Tibial nerve (tissue), 4 donors: ENCODE measurements at places on chromosomes 13 and 19. TPM values are rescaled to one million over a fixed set of nuclear protein-coding genes. Genes with fewer than 3 reads are reported as not detected.

DNA sequence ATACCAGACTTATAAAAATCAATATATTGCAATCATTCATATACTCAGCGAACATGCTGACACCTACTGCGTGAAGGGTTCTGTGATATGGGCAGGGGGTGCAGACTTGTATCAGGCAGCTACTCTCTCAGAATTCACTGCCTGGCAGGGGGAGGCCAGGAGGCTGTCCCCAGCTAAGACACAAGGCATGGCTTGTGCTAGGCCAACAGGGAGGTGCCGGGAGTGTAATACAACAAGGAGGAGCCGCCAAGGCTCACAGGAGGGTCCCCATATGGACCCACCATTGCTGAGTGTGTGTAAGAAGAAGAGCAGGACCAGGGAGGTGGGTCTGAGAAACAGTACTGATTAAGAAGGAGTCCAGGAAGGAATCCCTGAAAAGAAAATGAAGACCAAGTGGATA is 97.2 kb downstream of the COL4A2 start:
- no peak for DNase-seq
- H3K27me3 ChIP-seq = no peaks in the 10 kb centered on the region
- peak overlapping the region; percentile 60 for H3K27ac ChIP-seq
- H3K4me3 ChIP-seq = no peak overlapping the region

GRCh38 chr13:31172001-31172400 is 10.3 kb upstream of the HSPH1 start:
- DNase-seq = no peak
- H3K4me3 ChIP-seq = no peak overlapping the region
- no peaks in the 10 kb centered on the region for H3K27me3 ChIP-seq

DNA sequence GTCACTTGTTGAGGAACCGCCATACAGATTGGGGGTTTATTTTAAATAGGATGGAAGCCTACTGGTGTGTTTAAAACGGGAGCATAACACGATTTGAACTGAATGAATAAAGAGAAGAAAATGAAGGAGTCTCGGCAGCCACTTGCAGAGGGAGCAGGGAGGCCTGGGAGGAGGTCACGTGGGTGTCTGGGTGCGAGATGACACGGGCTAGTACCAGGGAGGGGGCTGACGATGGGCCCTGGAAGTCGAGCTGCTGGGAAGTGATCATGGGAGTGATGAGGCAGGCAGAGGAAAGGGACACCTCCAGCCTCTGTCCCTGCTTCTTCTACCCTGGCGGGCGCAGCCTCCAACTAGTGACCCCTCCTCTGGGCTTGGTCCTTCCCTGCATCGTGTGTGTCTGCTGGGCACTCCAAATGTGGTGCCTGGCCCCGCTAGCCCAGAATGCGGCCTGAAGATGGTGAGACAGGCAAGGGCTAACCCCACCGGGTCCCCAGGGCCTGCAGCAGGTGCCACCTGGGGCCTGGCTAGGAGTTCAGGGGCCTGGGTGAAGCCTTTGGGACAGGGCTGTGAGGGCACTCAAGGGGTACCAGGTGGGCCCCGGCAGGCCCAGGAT is 35.5 kb downstream of the CRTC1 start:
- H3K36me3 ChIP-seq = peaks cover 21% of the 10 kb centered on the region
- no peak for DNase-seq
- H3K4me1 ChIP-seq = peaks cover 19% of the 10 kb centered on the region
- H3K27me3 ChIP-seq = no peaks in the 10 kb centered on the region
- H3K27ac ChIP-seq = no peak overlapping the region

GRCh38 chr19:18940769-18941627 is at the start of gene HOMER3:
Gene HOMER3, minus strand, starts transcription at chr19:18941217. Its CDS starts 2,235 bp downstream, at chr19:18938982.
- H3K4me1 ChIP-seq = no peaks in the 10 kb centered on the region
- DNase-seq = peak; percentile 76
- peak within 1 kb of the TSS; percentile 66 for H3K4me3 ChIP-seq
- H3K27ac ChIP-seq = peak within 1 kb of the TSS; percentile 84
- H3K27me3 ChIP-seq = no peaks in the 10 kb centered on the region
- H3K36me3 ChIP-seq = no peaks in the 10 kb centered on the region

DNA sequence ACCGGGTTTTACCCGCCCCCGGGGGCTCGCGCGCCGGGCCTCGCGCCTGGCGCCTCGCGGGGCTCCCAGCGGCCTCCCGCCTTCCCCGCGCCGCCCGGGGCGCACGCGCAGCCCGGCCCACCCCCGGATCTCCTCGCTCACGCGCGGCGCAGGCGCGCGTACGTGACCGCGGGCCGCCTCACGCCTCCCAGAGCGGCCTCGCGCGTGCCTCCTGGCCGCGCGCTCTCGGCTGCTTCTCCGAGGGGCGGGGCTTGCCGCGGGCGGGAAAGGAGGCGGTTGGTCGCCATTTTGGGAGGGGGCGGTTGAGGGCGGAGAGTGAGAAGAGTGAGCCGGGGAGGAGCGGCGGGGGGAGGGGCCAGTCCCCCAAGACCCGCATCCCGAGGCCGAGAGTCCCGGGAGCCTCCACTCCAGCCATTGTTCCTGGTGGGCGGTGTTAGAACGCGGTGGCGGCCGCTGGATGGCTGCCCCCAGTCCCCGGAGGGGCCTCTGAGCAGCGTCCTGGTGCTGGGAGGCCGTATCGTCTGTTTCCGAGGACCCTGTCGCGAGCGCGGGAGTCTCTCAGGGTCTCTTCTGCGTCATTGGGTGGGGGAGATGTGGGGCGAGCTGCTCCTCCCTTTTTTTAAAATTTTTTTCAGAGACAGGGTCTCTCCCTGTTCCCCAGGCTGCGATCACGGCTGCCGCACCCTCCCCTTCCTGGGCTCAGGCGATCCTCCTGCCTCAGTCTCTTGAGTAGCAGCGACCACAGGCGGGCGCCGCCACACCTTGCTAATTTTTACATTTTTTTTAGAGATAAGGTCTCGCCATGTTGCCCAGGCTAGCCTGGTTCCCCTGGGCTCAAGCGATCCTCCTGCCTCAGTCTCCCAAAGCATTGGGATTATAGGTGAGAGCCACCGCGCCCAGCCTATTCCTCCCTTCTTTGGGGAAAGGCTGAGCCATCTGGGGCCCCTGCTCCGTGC is at the start of gene ZNF541:
ZNF541 (minus strand) TSS at position 78 of the 956 bp plus-strand sequence. CDS start 17,292 bp downstream, outside the sequence.
- peak within 1 kb of the TSS; percentile 41 for H3K4me3 ChIP-seq
- H3K36me3 ChIP-seq = no peaks in the 10 kb centered on the region
- peaks cover 6% of the 10 kb centered on the region for H3K4me1 ChIP-seq
- H3K27ac ChIP-seq = peak within 1 kb of the TSS; percentile 36

GRCh38 chr19:45670670-45671453 is 2.8 kb downstream of the GIPR start:
- no peak overlapping the region for H3K27ac ChIP-seq
- no peak overlapping the region for H3K4me3 ChIP-seq
- H3K27me3 ChIP-seq = peaks cover 91% of the 10 kb centered on the region
- H3K4me1 ChIP-seq = no peaks in the 10 kb centered on the region

GRCh38 chr13:99972190-99972731 is 694 bp upstream of the ZIC5 start:
- no peak overlapping the region for H3K27ac ChIP-seq
- no peaks in the 10 kb centered on the region for H3K36me3 ChIP-seq
- no peaks in the 10 kb centered on the region for H3K4me1 ChIP-seq
- DNase-seq = no peak

- H3K27me3 ChIP-seq = no peaks in the 10 kb centered on the region
- no peaks in the 10 kb centered on the region for H3K36me3 ChIP-seq
- no peak overlapping the region for H3K27ac ChIP-seq
- peaks cover 27% of the 10 kb centered on the region for H3K4me1 ChIP-seq
- H3K4me3 ChIP-seq = no peak overlapping the region
Observed at GRCh38 chr19:30695171-30695875, 323.1 kb downstream of the ZNF536 start.

GRCh38 chr19:51676566-51677083 is 16.5 kb upstream of the SPACA6 start:
- H3K27me3 ChIP-seq = peaks cover 5% of the 10 kb centered on the region
- DNase-seq = no peak
- no peak overlapping the region for H3K27ac ChIP-seq

DNA sequence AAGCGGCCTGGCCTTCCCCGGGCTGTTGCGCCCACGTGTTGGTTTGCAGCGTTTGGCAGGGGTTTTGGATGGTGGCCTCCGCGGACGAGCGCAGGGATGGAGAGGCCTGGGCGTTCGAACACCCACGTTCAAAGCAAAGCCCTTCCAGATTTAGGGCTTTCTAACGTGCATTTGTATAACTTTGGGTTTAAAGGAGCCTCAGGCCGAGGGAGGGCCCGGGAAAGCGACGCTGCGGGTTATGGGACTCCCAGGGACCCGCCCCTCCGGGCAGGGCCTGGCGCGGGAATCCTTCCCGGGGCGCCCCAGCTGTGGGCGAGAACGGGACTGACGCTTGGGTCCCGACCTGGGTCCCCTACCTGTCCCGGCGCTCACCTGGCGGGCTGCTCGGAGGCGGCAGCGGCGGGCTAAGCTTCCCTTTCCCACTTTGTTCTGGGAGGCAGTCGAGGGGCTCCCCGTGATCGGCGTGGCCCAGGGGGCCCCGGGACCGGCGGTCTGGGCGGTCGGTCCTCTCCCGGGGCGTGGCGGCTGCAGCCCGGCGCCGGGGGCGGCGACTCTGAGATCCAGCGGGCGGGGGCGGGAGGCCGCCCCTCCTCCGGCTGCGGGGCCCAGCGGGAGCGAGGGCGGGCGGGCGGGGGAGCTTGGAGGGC is at the start of gene FBXO17:
FBXO17 (minus strand) TSS at position 529 of the 647 bp plus-strand sequence. CDS start 25,423 bp downstream, outside the sequence.
- DNase-seq = peak; percentile 34
- H3K4me1 ChIP-seq = no peaks in the 10 kb centered on the region
- no peaks in the 10 kb centered on the region for H3K27me3 ChIP-seq

GRCh38 chr13:52159159-52159982 is at the start of gene NEK3:
Gene NEK3, minus strand, starts transcription at chr13:52159597. Its CDS starts 3,406 bp downstream, at chr13:52156191.
- peak within 1 kb of the TSS; percentile 98 for H3K27ac ChIP-seq
- peak; percentile 41 for DNase-seq
- H3K36me3 ChIP-seq = no peaks in the 10 kb centered on the region

- H3K27me3 ChIP-seq = no peaks in the 10 kb centered on the region
- H3K36me3 ChIP-seq = no peaks in the 10 kb centered on the region
- no peak for DNase-seq
- H3K4me3 ChIP-seq = no peak overlapping the region
Observed at GRCh38 chr13:95754069-95754468, 77.1 kb downstream of the DNAJC3 start.

GRCh38 chr19:8373867-8374813 is 10.2 kb downstream of the ANGPTL4 start:
- peaks cover 29% of the 10 kb centered on the region for H3K4me1 ChIP-seq
- no peaks in the 10 kb centered on the region for H3K36me3 ChIP-seq
- H3K27ac ChIP-seq = peak overlapping the region; percentile 93
- H3K27me3 ChIP-seq = no peaks in the 10 kb centered on the region
- no peak overlapping the region for H3K4me3 ChIP-seq
- peak; percentile 80 for DNase-seq

DNA sequence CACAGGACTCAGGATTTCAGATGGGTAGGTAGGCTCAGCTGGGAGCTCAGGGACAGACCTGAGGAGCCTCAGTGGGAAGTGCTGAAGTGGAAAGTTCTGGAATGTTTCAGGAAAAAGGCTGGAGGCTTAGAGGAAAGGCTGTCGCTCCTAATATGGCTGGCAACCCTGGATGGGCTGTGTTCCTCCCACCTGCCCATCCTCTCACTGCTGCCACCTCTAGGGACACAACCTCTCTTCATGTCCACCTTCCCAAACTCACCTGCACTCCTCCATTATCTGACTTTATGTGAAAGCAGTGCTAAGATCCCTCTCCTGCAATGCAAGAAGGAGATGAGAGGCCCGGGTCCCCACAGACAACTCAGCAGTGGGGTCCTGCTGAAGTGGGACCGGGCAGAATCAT is 5.8 kb upstream of the CEACAM21 start:
- no peaks in the 10 kb centered on the region for H3K36me3 ChIP-seq
- no peak overlapping the region for H3K27ac ChIP-seq
- DNase-seq = no peak
- peaks cover 16% of the 10 kb centered on the region for H3K27me3 ChIP-seq

GRCh38 chr13:109922518-109922917 is 136.1 kb upstream of the IRS2 start:
- H3K4me1 ChIP-seq = no peaks in the 10 kb centered on the region
- no peak for DNase-seq
- no peak overlapping the region for H3K4me3 ChIP-seq
- H3K27ac ChIP-seq = no peak overlapping the region

DNA sequence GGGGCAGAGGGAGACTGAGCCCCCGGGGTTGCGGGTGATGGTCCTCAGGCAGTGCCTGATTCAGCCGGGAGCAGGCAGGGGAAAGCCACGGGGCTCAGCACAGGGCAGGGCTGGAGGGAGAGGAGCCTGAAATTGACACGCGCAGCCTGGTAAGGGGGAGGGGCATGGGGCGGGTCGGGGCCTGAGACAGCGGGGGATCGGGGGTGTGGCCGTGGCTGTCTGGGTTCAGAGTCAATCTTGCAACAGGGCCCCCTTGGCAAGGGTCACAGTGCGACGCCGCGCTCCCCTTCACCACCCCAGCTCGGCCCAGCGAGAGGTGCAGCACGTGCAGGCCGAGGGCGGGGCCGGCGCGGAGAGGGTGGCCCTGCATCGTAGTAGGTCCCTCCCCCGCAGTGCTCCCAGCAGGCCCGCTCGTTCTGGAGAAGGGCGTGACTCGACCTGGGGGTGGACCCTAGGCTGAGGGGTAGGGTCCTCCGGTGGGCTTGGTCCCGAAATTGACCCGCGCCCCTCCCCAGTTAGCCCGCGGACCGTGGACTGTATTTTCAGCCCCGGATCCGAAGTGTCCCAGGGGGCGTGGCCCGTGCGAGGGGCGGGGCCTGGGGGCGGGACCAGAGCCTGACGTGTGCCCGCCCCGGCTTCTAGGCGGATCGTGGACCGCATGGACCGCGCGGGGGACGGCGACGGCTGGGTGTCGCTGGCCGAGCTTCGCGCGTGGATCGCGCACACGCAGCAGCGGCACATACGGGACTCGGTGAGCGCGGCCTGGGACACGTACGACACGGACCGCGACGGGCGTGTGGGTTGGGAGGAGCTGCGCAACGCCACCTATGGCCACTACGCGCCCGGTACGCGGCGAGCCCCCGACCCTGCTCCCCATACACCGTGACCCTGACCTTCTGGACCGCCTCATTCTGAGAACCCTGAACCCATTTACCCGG is 6.0 kb downstream of the RCN3 start:
- H3K36me3 ChIP-seq = no peaks in the 10 kb centered on the region
- H3K27me3 ChIP-seq = no peaks in the 10 kb centered on the region
- peak overlapping the region; percentile 34 for H3K4me3 ChIP-seq

- H3K27ac ChIP-seq = no peak overlapping the region
- no peaks in the 10 kb centered on the region for H3K27me3 ChIP-seq
- no peaks in the 10 kb centered on the region for H3K36me3 ChIP-seq
- no peak for DNase-seq
Observed at GRCh38 chr13:80161896-80162295, 179.0 kb downstream of the SPRY2 start.

DNA sequence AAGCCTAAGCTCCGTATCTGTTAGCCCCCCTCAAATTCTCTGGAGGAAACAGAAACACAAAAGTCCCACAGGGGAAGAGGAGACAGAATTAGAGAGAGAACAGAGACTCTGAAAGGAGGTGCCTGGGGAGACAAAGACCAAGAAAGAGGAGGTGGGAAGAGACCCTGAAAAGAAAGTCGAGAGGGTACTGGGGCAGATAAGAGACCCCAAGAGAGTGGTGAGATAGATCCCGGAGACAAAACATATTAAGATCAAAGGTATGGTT is 915 bp upstream of the GRWD1 start:
- H3K27ac ChIP-seq = no peak overlapping the region
- no peaks in the 10 kb centered on the region for H3K27me3 ChIP-seq
- H3K36me3 ChIP-seq = peaks cover 8% of the 10 kb centered on the region
- DNase-seq = no peak

GRCh38 chr19:11279505-11280236 is 16.3 kb upstream of the TSPAN16 start:
- DNase-seq = no peak
- no peaks in the 10 kb centered on the region for H3K4me1 ChIP-seq
- no peak overlapping the region for H3K4me3 ChIP-seq
- H3K36me3 ChIP-seq = no peaks in the 10 kb centered on the region

Gene BSG
- 400 TPM for total RNA-seq

Gene FGF21
- total RNA-seq = not detected

Gene NCAN
- not detected for total RNA-seq

Gene KLK11
- total RNA-seq = not detected

Gene KLF2
- total RNA-seq = 189 TPM

Gene GGN
- not detected for total RNA-seq

Gene METTL21C
- not detected for total RNA-seq

Gene TMPRSS9
- total RNA-seq = not detected

Gene RASAL3
- total RNA-seq = 6.6 TPM

Gene DAZAP1
- total RNA-seq = 68.1 TPM
